ENCODE measurements at places on chromosomes 6 and 20.

DNA sequence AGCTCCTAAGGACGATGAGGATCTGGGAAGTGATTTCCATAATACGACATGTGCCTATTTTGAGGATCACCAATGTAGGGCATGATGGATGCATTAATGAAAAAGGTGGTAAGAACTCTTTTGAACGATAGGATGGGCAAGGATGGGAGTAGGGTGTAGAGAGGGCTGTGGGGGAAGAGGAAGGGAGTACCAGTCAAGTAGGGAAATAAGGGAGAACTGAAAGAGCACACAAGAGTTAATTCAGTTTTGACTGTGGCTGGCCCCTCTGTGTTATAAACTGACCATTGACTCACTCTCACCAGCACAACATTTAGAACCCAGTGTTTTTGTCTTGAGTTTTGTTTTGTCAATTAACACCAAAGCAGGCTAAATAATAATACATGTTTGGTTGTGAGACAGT is 33.0 kb downstream of the SLC35D3 start:
- H3K27ac ChIP-seq = no peak overlapping the region
- no peaks in the 10 kb centered on the region for H3K36me3 ChIP-seq
- H3K4me3 ChIP-seq = no peak overlapping the region
- H3K4me1 ChIP-seq = peaks cover 4% of the 10 kb centered on the region
- no peak for DNase-seq

DNA sequence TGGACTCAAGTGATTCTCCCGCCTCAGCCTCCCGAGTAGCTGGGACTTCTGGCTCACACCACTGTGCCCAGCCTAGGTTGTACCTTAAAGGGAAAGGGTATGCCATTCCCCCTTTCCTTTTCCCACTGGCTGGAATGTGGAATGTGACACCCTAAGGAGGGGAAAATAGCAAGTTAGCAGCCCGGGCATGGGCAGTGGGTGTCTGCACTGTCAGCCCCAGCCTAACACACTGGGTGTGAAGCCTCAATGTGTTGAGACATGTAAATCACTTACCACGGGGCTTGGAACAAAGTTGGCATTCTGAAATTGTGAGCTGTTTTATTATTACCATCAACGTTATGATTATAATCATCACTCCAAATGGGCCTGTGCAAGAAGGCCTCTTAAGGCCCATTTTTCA is 80.8 kb upstream of the PTPN1 start:
- no peak overlapping the region for H3K4me3 ChIP-seq
- H3K36me3 ChIP-seq = no peaks in the 10 kb centered on the region
- H3K27me3 ChIP-seq = no peaks in the 10 kb centered on the region

- H3K4me1 ChIP-seq = no peaks in the 10 kb centered on the region
- no peak overlapping the region for H3K27ac ChIP-seq
- H3K36me3 ChIP-seq = no peaks in the 10 kb centered on the region
- no peak overlapping the region for H3K4me3 ChIP-seq
- H3K27me3 ChIP-seq = no peaks in the 10 kb centered on the region
- DNase-seq = no peak
Observed at GRCh38 chr6:46035242-46035641, 19.6 kb upstream of the CLIC5 start.

- DNase-seq = no peak
- no peak overlapping the region for H3K4me3 ChIP-seq
- no peaks in the 10 kb centered on the region for H3K27me3 ChIP-seq
- H3K27ac ChIP-seq = no peak overlapping the region
- peaks cover 19% of the 10 kb centered on the region for H3K36me3 ChIP-seq
Observed at GRCh38 chr20:2108987-2109386, 7.4 kb downstream of the STK35 start.

GRCh38 chr6:26321005-26321404 is 44.0 kb upstream of the BTN3A2 start:
- no peak overlapping the region for H3K27ac ChIP-seq
- no peaks in the 10 kb centered on the region for H3K36me3 ChIP-seq
- H3K4me1 ChIP-seq = peaks cover 16% of the 10 kb centered on the region
- H3K4me3 ChIP-seq = no peak overlapping the region
- no peak for DNase-seq

DNA sequence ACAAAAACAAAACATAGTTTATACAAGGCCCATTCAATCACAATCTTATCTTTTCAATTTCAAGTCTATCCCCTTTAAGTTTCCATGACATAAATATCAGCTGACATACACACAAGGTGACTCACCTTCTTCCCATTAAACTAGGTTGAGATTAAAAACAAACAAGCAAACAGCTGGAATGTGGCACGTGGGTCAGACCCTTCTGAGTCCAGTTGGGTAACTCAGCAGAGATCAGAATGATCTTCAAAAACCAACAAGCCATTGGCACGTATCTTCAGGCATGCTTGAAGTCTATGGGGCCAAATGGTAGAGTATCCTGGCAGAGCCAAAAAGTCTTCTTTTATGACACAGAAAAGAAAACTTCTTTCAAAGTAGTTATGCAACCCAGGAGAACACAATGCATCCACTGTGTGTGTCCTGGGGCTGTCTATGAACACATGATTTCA is 603.5 kb upstream of the CITED2 start:
- no peaks in the 10 kb centered on the region for H3K4me1 ChIP-seq
- no peaks in the 10 kb centered on the region for H3K27me3 ChIP-seq
- H3K36me3 ChIP-seq = no peaks in the 10 kb centered on the region
- no peak overlapping the region for H3K27ac ChIP-seq

DNA sequence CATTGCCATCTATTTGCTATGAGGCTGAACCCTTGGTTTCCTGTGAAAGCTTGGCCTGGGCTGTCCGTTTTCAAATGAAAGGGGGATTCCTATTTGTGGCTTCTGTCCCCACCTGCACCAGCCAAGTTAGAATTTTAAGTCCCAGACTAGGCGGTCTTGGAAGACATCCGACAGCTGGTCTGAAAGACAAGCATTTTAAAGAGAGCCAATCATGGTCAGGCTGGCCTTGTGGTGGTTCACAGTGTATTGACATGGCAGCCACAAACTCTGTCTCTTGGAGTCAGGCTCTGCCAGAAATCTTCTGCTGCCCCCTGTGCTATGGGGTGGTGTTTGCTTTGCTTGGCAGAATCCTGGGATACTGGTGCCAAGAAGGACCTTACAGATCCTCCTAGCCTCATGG is 319.2 kb upstream of the MOCS1 start:
- no peak overlapping the region for H3K27ac ChIP-seq
- no peaks in the 10 kb centered on the region for H3K27me3 ChIP-seq
- no peaks in the 10 kb centered on the region for H3K36me3 ChIP-seq
- no peaks in the 10 kb centered on the region for H3K4me1 ChIP-seq
- H3K4me3 ChIP-seq = no peak overlapping the region

GRCh38 chr20:7178004-7178403 is 410.5 kb downstream of the BMP2 start:
- no peaks in the 10 kb centered on the region for H3K36me3 ChIP-seq
- no peak overlapping the region for H3K4me3 ChIP-seq
- H3K27ac ChIP-seq = no peak overlapping the region
- H3K27me3 ChIP-seq = no peaks in the 10 kb centered on the region

GRCh38 chr6:157424491-157425020 is 43.6 kb downstream of the ZDHHC14 start:
- no peaks in the 10 kb centered on the region for H3K36me3 ChIP-seq
- H3K27ac ChIP-seq = no peak overlapping the region
- no peaks in the 10 kb centered on the region for H3K27me3 ChIP-seq
- peaks cover 3% of the 10 kb centered on the region for H3K4me1 ChIP-seq

GRCh38 chr20:10659651-10660601 is 13.9 kb downstream of the JAG1 start:
- no peak for DNase-seq
- no peak overlapping the region for H3K27ac ChIP-seq
- H3K4me3 ChIP-seq = no peak overlapping the region
- no peaks in the 10 kb centered on the region for H3K27me3 ChIP-seq

- no peaks in the 10 kb centered on the region for H3K36me3 ChIP-seq
- no peak overlapping the region for H3K27ac ChIP-seq
- no peaks in the 10 kb centered on the region for H3K4me1 ChIP-seq
- H3K4me3 ChIP-seq = no peak overlapping the region
- DNase-seq = no peak
- H3K27me3 ChIP-seq = no peaks in the 10 kb centered on the region
Observed at GRCh38 chr6:121223212-121223611, 111.1 kb downstream of the TBC1D32 start.

- no peaks in the 10 kb centered on the region for H3K27me3 ChIP-seq
- H3K27ac ChIP-seq = no peak overlapping the region
- H3K4me1 ChIP-seq = peaks cover 63% of the 10 kb centered on the region
- peak; percentile 19 for DNase-seq
- no peaks in the 10 kb centered on the region for H3K36me3 ChIP-seq
Observed at GRCh38 chr6:111985202-111985731, 68.6 kb upstream of the CCN6 start.

GRCh38 chr20:59105581-59105980 is 58.0 kb upstream of the ZNF831 start:
- H3K4me3 ChIP-seq = no peak overlapping the region
- no peak for DNase-seq
- no peaks in the 10 kb centered on the region for H3K27me3 ChIP-seq

GRCh38 chr6:6901205-6901719 is 206.5 kb upstream of the RREB1 start:
- H3K4me1 ChIP-seq = no peaks in the 10 kb centered on the region
- no peak overlapping the region for H3K27ac ChIP-seq
- no peaks in the 10 kb centered on the region for H3K36me3 ChIP-seq
- H3K27me3 ChIP-seq = no peaks in the 10 kb centered on the region

DNA sequence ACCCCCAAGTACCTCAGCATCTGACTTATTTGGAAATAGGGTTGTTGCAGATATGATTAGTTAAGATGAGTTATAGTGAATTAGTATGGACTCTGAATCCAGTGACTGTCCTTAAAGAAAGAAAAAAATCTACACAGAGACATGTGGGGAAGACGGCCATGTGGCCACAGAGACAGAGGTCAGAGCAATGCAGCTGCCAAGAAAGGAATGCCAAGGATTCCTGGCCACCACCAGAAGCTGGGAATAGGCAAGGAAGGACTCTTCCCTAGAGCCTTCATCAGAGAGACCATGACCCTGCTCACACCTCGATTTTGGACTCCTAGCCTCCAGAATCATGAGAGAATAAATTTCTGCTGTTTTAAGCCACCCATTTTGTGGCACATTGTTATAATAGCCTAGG is 81.8 kb downstream of the FYN start:
- no peak overlapping the region for H3K27ac ChIP-seq
- no peak overlapping the region for H3K4me3 ChIP-seq
- DNase-seq = no peak
- peaks cover 11% of the 10 kb centered on the region for H3K36me3 ChIP-seq
- peaks cover 54% of the 10 kb centered on the region for H3K4me1 ChIP-seq

- H3K27me3 ChIP-seq = no peaks in the 10 kb centered on the region
- H3K4me3 ChIP-seq = no peak overlapping the region
- H3K36me3 ChIP-seq = no peaks in the 10 kb centered on the region
Observed at GRCh38 chr20:44447827-44448419, 27.8 kb upstream of the TTPAL start.

DNA sequence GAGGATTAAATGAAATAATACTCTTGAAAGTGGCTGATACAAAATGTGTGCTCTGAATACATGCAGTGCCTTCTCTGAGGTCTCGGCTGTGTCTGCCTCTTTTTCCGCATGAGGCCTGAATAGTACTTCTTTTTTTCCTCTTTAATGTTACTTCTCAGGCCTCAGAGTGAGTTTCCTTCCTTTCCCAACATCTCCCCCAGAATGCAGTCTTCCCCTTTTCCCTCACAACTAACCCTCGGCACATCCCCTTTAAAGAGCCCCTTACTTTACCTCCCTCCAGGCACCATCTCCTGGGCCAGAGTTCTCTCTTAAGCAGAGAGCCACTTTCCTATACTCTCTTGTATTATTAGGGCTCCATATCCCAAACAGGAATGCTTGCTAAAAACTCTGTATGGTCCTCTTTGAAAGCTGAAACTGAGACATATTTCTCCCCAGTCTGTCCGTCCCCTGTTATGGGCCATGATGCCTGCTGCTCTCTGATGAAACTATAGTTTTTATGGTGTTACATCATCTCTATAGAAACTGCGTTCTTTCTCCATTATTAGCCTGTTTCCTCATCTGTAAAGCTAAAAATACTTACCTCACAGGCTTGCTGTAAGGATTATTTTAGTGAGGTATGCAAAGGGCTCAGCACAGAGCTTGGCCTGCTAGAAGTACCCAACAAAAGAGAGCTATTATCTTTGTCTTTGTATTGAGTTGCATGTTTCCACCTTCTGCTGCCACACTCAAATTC is 2.3 kb downstream of the PLAGL2 start:
- H3K36me3 ChIP-seq = peaks cover 41% of the 10 kb centered on the region
- peaks cover 74% of the 10 kb centered on the region for H3K4me1 ChIP-seq
- no peak for DNase-seq
- H3K4me3 ChIP-seq = peak overlapping the region; percentile 2
- no peaks in the 10 kb centered on the region for H3K27me3 ChIP-seq

GRCh38 chr6:5671601-5672559 is 334.8 kb downstream of the NRN1 start:
- peaks cover 34% of the 10 kb centered on the region for H3K4me1 ChIP-seq
- no peak overlapping the region for H3K27ac ChIP-seq
- H3K36me3 ChIP-seq = no peaks in the 10 kb centered on the region
- no peaks in the 10 kb centered on the region for H3K27me3 ChIP-seq
- DNase-seq = no peak

- H3K4me3 ChIP-seq = no peak overlapping the region
- peaks cover 79% of the 10 kb centered on the region for H3K4me1 ChIP-seq
- DNase-seq = no peak
- H3K27ac ChIP-seq = no peak overlapping the region
- H3K27me3 ChIP-seq = no peaks in the 10 kb centered on the region
- no peaks in the 10 kb centered on the region for H3K36me3 ChIP-seq
Observed at GRCh38 chr6:159974932-159975331, 6.0 kb downstream of the IGF2R start.

DNA sequence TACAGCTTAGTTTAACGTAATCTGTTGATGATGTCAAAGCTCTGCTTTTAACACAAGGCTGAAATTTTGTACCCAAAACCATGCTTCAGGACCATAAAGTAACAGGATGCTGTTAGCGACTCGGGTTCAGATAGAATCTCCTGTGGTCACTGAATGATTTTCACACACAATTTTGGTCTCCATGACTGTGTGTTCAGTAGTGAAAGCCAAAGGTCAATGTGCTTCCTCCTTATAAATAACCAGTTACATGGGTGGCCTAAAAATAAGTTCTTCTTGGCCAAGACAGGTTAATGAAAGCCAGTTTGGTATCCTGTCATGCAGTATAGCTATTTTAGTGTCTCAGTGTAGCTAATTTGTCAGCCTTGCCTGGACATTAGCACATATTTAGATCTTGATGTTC is 19.1 kb upstream of the LOC128125822 start:
- H3K27ac ChIP-seq = no peak overlapping the region
- H3K27me3 ChIP-seq = peaks cover 7% of the 10 kb centered on the region
- H3K36me3 ChIP-seq = no peaks in the 10 kb centered on the region
- H3K4me3 ChIP-seq = no peak overlapping the region
- no peak for DNase-seq
- H3K4me1 ChIP-seq = no peaks in the 10 kb centered on the region

Measured in CD4-positive, alpha-beta T cell (primary cell).